ENCODE measurements at places on chromosomes 7 and 10. TPM values are rescaled to one million over a fixed set of nuclear protein-coding genes. Genes with fewer than 3 reads are reported as not detected.

GRM8 gene
- total RNA-seq, result not detected

VPS37D gene
- total RNA-seq, result 0.86 TPM

ACTL6B gene
- total RNA-seq, result not detected

NAT16 gene
- total RNA-seq, result not detected

UCN3 gene
- not detected for total RNA-seq

TRIL gene
- not detected for total RNA-seq

BEND7 gene
- total RNA-seq, result not detected

GRID2IP gene
- total RNA-seq, result 0.53 TPM

Data from activated naive CD8-positive, alpha-beta T cell treated with anti-CD3 and anti-CD28 coated beads, Interleukin-2, amount 10 ng/mL, durations not matched to agents 7 days and 5 days (primary cell).